ENCODE measurements at places on chromosomes 11 and 22. TPM values are rescaled to one million over a fixed set of nuclear protein-coding genes. Genes with fewer than 3 reads are reported as not detected.

Gene APOBEC3G
- total RNA-seq = 5.7 TPM

Gene STK33
- total RNA-seq = 17.8 TPM

Gene NKAPD1
- 40.2 TPM for total RNA-seq

Gene OR2AT4
- 0.36 TPM for total RNA-seq

Gene P2RY2
- total RNA-seq = 0.13 TPM

Gene ARRB1
- total RNA-seq = 10.7 TPM

Gene OSBPL5
- 12.9 TPM for total RNA-seq

Gene SEC14L6
- total RNA-seq = 0.19 TPM

Gene DNHD1
- total RNA-seq = 21.7 TPM

Gene MPPED2
- 0.16 TPM for total RNA-seq

Gene LIF
- total RNA-seq = 1.5 TPM

Gene OR2D2
- total RNA-seq = 1.5 TPM

Gene UPK3A
- not detected for total RNA-seq

Gene MPEG1
- 0.77 TPM for total RNA-seq

Gene TRIM29
- 0.32 TPM for total RNA-seq

Gene THY1
- total RNA-seq = 70.8 TPM

Gene TSPAN18
- 57.5 TPM for total RNA-seq

Gene RASD2
- 1.00 TPM for total RNA-seq

Gene MS4A12
- not detected for total RNA-seq

Gene LIMK2
- total RNA-seq = 33.0 TPM

Gene BCR
- total RNA-seq = 21.3 TPM

Gene RSF1
- 54.5 TPM for total RNA-seq

Gene VPS51
- 58.3 TPM for total RNA-seq

Gene TPBGL
- 0.25 TPM for total RNA-seq

Gene BIK
- 3.0 TPM for total RNA-seq

Gene MMP12
- not detected for total RNA-seq

Gene MUC6
- 0.82 TPM for total RNA-seq

Gene CFAP300
- 9.4 TPM for total RNA-seq

Gene KDM4E
- total RNA-seq = not detected

Gene DBX1
- total RNA-seq = 0.54 TPM

Gene BATF2
- total RNA-seq = 0.22 TPM

Measured in motor neuron (in vitro differentiated cells).